HuH-7.5 (cell line): ENCODE measurements at places on chromosomes 7 and 10.

- no peak for DNase-seq
Observed at GRCh38 chr10:31071232-31072005, 39.8 kb upstream of the ZNF438 start.

GRCh38 chr7:17774248-17774647 lies 166.0 kb downstream of the SNX13 start:
- no peak for DNase-seq

DNA sequence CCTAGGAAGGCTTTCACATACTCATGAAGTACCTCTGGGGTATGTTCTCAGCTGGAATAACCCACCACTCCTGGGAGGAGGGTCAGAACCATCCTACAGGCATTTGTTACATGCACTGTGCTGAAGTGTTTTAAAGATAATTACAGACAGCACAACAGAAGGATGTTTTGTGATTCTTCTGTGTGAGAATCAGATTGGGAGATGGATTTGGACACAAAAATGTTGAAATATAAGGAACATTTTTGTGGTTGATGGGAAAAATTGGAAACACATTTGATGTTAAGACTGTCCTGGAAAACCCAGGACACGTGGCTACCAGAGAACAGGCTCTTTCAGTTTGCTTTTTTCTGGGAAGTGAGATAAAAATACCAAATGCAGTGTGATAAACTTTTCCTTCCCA lies 61.4 kb downstream of the BICC1 start:
- no peak for DNase-seq

GRCh38 chr7:1287752-1288201 lies 55.1 kb downstream of the UNCX start:
- DNase-seq: no peak

DNA sequence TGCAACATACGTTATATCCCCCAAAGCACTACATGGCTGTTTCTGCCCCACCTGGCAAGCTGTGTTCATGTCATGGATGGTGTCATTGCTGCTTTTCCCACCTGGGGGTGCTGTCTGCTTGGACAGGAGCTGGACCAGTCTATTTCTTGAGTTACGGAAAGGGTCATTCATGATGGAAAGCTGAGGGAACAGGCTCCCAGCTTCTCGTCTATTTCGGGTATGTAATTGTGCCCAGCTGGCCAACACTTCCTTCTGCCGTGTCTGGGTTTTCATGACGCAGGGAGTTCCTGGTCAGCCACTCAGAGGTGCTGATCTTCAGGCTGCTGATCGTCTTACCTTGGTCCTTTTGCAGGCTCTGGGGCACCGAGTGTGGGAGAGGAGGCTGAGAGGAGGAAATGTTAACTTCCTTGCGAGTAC lies 8.6 kb downstream of the BTBD16 start:
- peak; percentile 34 for DNase-seq

GRCh38 chr10:56142092-56142728 lies 218.8 kb downstream of the ZWINT start:
- no peak for DNase-seq

DNA sequence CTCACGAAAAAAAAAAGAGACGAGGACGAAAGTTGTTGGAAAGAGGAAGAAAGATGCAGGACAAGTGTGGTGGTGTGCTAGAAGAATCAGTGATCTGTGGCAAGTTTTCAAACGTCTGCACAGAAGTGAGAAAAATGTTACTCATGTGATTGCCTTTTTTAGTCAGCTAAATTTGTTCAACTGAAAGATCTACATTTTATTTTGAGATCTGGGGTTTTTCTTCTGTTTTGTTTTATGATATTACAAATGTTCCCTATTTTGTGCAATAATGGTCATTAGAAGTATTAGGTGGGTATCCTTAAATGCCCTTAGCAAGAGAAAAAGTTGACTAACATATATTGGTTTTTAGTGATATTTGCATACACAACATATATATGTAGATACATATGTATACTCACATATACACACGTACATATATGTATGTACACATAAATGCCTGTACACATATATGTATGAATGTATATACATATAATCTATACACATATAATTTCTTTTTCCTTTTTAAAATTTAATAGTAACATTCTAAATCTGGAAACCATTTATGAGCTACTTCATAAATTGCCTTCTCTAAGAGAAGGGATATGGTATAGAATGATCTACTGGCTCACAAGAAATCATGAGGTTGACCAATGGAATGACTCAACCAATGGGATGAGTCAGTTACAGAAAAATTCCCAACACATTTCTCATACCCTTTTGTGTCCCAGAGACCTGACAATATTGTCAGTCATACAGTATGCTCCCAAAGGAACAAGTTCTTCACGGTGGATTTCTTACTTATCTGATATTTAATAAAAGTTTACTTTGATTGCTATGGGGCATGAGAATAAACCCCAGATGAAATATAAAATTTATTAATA lies 38.4 kb downstream of the SLC39A12 start:
- DNase-seq: no peak

GRCh38 chr10:28704464-28705161 lies 27.3 kb downstream of the BAMBI start:
- DNase-seq: no peak

DNA sequence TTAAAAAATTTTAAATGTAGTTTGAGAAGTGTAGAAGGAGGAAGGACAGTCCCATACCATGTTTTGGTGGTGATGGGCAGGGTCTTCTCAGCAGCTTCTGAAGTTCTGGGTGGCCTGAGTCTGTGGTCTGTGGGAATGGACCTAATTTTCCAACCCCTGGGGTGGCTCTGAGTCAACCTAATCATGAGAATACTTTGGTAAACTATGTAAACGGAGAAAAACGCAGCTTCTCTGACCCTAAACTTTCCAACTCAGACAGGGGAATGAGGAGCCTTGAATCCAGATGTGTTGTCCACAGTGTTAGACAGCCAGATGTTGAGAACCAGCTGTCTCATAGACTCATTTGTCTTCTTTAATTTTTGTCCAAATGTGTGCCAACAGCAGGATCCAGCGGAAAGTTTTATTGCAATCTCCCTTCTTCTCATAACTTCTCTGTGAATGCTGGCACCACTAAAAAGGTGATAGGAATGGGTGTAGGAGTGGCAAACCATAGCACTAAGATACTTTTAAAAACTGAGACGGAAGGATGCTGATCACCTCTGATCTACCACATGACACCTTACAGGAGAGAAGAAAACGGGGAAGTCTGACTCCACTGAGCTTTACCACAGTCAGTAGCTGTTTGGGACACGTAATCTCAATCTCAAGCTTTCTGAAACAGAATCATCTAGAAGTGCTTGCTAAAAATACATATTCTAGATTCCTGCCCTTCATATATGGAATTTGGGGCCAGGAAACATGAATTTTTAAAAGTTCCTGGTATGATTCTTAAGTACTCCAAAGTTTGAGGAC lies 90.5 kb upstream of the PHYHIPL start:
- DNase-seq: no peak

GRCh38 chr7:140489026-140489359 lies 9.7 kb upstream of the MKRN1 start:
- DNase-seq: no peak

DNA sequence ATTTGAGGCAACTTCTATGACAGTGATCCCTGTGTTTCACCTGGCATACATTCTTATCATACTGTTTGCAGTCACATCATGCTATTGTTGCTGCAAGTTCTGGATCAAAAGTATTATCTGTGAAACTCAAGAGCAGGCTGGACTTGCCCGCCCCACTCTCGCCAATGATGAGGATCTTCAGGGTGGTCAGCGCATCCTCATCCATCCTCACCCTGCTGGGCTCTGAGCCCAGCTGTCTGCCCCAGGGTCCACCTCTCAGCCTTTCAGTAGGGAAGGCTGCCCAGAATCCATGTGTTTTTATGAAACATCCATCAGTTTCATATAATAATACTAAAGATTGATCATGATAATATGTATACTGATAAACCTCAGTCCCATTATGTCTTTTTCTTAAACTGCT lies 55.4 kb upstream of the KIF5B start:
- no peak for DNase-seq

DNA sequence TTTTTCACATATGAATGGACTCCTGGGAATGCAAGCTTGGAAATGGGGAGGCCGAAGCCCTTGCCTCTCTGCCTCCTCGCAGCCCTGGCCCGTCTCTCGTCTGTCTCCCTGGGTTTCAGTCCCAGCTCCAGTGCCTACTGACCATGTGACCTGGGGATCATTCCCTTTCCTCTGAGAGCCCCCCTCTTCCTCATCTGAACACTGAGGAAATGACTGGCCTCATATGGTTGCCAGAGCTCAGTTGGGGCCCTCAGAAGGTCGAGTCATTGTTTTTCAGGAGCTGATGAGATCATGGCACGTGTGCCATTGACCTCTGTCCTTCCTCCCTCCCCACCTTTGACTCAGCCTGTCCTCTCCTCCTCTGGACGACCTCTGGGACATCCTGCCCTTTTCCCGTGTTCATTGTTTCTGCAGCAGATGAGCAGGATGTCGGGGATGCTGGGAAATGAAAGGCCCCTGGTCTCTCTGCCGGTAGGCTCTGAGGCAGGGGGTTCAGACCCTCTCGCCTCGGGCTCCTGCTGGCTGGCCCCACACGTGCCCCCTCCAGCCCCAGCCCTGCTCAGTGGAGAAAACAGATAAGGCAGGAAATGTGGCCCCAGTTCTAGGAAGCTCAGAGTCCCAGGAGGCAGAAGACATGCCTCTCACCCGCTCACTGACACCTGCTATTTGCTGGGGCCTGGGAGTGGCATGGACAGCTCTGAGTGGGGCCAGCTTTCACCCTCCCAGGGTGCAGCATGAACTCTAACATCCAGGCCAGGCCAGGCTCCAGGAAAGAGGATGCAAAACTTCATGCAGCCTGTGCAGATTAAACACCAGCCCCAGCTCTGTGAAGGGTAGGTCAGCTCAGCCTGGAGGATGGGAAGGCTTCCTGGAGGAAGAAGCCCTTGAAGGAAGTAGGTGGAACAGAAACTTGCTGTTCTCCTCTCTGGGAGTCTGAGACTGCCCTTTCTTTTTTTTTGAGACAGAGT lies 8.3 kb upstream of the PPP1R35 start:
- peak; percentile 67 for DNase-seq

GRCh38 chr10:15208221-15208620 lies 39.7 kb upstream of the NMT2 start:
- DNase-seq: no peak
